ENCODE measurements at places on chromosomes 2 and 18. TPM values are rescaled to one million over a fixed set of nuclear protein-coding genes. Genes with fewer than 3 reads are reported as not detected.

LYPD6B gene
- total RNA-seq = 0.10 TPM

CFAP65 gene
- total RNA-seq = 0.03 TPM

ASPRV1 gene
- 0.46 TPM for total RNA-seq

TMEM37 gene
- total RNA-seq = not detected

TBR1 gene
- not detected for total RNA-seq

ALPP gene
- total RNA-seq = not detected

NETO1 gene
- not detected for total RNA-seq

TUBA3E gene
- total RNA-seq = not detected

LONRF2 gene
- 0.52 TPM for total RNA-seq

PTPN2 gene
- total RNA-seq = 22.7 TPM

DIPK1C gene
- not detected for total RNA-seq

PKDCC gene
- 86.0 TPM for total RNA-seq

UPP2 gene
- not detected for total RNA-seq

MROH2A gene
- not detected for total RNA-seq

SKA1 gene
- 3.0 TPM for total RNA-seq

TMEM178A gene
- 0.86 TPM for total RNA-seq

KRTCAP3 gene
- 0.39 TPM for total RNA-seq

UGT1A5 gene
- not detected for total RNA-seq

ADAM23 gene
- 28.9 TPM for total RNA-seq

Measured in smooth muscle cell of the pulmonary artery (primary cell).